Cortex of kidney (tissue), 1 donor: ENCODE measurements at places on chromosomes 2 and 18.

DNA sequence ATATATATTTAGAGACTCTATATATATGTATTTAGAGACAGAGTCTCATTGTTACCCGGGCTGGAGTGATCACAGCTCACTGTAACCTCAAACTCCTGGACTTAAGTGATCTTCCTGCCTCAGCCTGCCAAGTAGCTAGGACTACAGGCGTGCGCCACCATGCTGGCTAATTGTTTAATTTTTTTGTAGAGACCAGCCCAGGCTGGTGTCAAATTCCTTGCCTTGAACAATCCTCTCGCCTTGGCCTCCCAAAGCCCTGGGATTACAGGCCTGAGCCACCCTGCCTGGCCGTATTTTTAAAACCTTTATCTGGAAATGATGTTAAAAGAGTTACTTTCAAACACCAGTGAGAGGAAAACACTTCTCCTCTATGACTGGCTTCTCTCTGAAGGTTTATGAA, 30.9 kb upstream of the PGAP1 start:
- no peak for DNase-seq

DNA sequence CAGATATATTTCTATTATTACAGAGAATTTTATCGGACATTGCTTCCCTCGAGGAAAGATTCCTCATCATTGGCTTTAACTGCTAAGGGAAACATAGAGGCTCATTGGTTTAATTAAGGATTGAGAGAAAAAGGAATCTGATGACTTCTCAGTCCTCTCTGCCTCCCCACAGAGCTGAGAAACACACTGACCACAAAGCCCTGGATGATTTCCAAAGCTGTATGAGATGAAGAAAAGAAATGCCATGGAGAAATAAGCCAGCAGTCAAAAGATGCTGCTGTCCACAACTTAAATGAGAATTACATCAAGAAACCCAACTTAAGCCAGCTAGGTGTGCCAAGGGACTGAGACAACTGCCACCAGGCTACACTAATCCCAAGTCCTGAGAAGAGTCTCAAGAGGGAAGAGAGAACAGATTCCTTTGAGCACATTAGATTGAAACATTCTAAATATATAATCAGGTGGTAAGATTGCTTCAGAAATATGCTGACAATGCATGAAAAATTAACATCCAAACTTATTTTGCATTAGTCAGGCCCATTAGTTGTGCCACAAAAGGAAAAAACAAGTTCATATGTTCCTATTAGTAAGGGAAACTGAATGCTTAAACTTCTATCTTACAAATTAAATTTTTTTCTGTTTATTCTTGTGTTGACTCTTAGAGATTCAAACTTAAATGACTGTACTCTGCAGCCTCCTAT, 308.1 kb upstream of the CYRIA start:
- DNase-seq = no peak

DNA sequence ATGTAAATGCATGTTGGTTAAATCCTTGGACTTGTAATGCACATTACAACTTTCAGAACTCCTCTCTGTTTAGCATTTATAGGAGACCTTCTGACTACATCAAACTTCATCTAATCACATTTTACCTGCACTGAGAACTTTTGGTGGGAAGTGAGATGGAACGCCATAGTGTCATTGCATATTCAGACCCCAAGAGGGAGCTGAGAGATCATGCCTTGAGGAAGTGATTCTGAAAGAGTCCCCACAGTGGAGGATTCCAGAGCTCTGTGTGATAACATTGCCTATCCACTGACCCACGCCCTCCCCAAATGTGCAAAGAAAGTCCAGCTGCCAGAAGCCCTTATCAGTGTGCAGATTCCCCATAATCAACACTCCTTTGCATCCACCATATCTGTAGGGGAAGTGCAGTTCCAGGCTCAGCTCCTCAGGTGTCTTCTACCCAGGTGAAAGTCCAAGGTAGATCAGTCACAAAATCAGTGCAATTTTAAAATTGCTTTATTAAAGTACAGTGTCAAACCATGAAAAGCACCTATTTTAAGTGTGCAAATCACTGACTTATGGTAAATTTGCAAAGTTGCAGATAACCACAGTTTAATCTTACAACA, 212.4 kb downstream of the RPIA start:
- no peak for DNase-seq

GRCh38 chr2:41966431-41966893, 81.4 kb upstream of the PKDCC start:
- no peak for DNase-seq

GRCh38 chr2:16330571-16330970, 335.1 kb downstream of the CYRIA start:
- DNase-seq = no peak

DNA sequence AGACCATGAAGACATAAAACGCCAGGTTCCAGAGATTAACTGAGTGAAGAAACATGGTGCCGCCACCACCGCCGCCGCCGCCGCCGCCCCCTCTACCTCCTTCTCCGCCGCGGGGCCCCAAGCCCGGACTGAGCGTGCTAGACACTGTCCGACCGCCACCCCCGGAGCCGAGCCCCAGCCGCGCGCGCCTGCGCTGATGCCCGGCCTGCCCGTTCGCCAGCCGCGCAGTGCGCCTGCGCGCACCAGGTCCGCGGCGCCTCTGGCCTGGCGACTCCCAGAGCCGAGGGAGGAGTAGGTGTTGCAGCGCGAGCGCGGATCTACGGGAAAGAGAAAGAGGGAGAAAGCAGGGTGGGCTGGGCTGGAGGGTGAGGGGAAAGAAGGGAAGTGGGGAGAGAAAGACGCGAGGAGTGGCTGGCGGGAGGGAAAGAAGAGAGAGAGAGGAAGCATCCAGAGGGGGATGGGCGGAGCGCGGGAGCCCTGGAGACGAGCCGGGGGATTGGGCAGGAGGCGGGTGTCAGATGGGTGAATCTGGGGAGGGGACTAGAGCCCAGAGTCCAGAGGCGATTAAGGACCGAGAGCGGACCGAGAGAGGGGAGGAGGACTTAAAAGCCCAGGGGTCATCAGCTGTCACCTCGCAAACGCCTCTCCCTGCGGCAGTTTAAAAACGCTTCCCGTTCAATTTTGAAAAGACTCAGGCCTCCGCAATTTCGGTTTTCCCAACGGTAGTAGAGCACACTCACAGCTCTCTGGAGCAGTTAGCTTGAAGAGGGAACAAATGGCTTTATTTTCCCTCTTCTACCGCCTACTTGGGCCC, at the start of gene PGAP1:
Gene PGAP1 (minus strand): TSS at position 146 of the 814 bp plus-strand sequence. CDS start 91 bp downstream, at position 55.
- DNase-seq = peak; percentile 72

DNA sequence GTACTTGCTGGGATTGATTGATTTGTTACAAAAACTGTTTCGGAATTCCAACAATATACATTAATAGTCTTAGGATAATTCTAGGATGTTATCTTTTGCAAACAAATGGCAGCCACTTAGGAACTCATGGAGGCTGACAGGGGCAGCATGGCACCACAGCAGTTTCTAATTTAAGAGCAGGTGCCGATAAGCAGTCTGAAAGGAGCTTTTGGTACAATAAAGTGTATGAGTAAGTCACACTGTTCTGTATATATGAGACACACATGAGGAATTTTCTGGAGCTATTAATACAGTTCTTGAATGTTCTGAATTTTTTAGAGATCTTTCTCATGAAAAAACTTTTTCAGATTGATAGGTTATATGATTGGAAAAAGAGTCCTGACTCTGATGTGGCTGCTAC, 52.2 kb downstream of the EIF5B start:
- DNase-seq = no peak

DNA sequence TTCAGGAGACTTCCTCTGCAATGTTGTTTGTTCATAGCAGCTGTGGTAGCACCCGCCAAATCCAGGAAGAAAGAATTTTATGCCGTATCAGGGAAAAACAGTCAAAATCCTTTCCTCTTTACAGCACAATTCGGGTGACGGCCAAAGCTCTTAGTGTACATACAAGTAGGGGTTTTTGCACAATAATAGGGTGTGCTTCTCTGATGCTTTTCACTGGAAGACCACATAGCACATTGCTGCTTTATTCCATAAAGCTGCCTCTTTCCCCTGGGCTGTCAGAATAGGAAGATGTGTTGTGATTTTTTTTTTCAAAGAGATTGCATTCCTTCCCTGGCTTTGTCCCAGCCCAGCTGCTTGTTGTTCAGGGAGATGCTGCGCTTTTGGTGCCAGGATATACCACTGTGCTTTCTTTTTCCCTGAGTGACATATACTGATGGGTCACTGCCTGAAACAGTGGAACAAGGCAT, 27.2 kb upstream of the LANCL1 start:
- no peak for DNase-seq

GRCh38 chr2:215684448-215685237, 248.8 kb upstream of the FN1 start:
- DNase-seq = no peak

GRCh38 chr18:33751613-33752221, 173.7 kb downstream of the ASXL3 start:
- DNase-seq = no peak

- no peak for DNase-seq
These were observed 78.8 kb downstream of the MYL12B start for GRCh38 chr18:3340682-3341097.

DNA sequence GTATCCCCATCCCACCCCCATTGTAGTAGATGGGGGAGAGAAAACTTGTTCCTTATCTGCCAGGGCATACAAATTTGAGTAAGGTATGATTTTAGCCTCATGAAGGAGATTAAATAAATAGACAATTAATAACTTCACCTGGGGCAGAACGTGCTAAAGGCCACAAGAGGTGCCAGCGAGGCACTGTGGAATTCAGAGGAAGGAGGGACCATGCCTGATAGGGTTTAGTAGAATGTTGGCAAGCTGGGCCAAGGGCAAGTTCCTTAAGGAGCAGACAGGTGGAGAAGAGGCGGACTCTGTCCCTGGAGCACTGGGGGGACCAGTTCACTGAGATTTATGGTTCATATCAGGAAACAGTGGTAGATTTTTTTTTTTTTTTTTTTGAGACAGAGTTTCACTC, 22.5 kb downstream of the STAMBP start:
- DNase-seq = no peak

GRCh38 chr2:68911246-68911645, 40.0 kb upstream of the BMP10 start:
- no peak for DNase-seq

DNA sequence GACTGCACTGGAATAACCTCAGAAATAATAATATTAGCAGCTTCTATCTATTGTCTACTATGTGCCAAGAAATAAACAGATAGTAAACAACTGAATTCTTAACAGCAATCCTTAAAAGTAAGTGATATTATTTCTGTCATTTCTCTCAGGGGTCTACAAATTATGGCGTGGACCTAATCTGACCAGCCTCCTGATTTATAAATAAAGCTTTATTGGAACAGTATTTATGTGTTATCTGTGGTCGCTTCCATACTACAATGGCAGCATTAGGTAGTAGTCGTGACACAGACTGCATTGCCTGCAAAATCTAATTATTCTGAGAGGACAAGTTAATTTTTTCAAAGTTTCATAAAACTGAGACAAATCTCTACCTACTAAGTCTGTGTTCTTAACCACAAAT, 49.0 kb downstream of the SLC16A14 start:
- DNase-seq = no peak

- DNase-seq = no peak
These were observed 17.5 kb downstream of the LBH start for GRCh38 chr2:30248791-30249190.

DNA sequence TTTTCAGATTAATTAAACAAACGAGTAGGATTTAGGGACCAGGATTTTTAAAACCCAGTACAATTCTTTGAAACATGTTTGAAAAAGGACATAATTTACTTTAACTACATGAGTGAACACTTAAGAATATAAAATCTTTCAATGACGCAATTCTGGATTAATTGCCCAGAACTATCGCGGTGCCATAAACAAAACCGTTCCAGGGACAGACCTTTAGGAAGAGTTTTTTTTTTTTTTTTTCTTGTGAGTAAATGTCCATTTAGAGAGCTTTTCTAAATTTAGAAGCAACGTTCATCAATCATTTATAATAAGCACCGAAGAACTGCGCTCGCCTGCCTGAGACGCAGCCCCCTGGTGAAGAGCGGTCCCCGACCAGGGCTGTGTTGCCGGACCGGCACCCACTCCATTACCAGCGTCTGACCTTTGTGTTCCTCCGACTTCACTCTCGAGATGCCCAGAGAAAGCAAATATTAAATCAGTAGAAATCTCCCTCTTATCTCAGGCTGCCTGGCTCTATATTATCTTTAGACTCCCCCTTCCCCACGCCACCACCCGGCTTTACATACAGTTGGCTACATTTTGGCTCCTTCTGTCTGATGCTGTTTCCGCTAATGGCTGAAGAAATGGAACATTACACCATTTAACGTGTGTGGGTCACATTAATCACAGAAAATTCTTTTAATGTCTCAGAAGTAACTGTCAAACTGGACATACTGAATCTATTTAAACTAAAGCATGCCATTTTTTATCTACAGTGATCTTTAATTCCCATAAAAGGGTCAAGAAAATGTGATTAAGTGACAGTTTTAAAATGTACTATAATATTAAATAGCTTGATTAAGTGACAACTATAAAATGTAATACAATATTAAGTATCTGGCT, 364.0 kb upstream of the MEIS1 start:
- DNase-seq = no peak

DNA sequence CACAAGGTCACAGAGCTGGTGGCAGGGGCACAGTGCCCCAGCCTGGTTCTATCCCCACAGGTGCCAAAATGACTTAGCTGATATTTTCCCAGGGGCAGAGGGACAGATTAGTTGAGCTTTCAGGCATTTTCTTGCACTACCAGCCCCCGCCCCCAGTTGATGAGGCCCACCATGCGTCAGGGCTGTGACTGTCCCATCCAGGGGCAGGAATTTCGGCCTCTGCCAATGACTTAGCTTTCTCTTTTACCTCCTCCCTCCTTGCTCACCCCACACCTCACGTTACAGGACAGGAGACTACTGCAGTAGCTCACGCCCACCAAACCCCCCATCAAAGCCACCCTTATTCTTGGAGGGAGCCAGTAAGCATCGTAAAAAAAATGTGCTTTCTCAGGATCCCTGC, 31.5 kb downstream of the MRO start:
- DNase-seq = no peak

- no peak for DNase-seq
These were observed 53.2 kb upstream of the UBE2E3 start for GRCh38 chr2:180927030-180927686.

GRCh38 chr2:196356332-196356731, 185.0 kb upstream of the STK17B start:
- DNase-seq = no peak

GRCh38 chr2:84137034-84137433, 322.0 kb downstream of the SUCLG1 start:
- DNase-seq = no peak

- no peak for DNase-seq
These were observed 77.7 kb downstream of the MEIS1 start for GRCh38 chr2:66512626-66513025.
